ENCODE measurements at places on chromosomes 6 and 20.

DNA sequence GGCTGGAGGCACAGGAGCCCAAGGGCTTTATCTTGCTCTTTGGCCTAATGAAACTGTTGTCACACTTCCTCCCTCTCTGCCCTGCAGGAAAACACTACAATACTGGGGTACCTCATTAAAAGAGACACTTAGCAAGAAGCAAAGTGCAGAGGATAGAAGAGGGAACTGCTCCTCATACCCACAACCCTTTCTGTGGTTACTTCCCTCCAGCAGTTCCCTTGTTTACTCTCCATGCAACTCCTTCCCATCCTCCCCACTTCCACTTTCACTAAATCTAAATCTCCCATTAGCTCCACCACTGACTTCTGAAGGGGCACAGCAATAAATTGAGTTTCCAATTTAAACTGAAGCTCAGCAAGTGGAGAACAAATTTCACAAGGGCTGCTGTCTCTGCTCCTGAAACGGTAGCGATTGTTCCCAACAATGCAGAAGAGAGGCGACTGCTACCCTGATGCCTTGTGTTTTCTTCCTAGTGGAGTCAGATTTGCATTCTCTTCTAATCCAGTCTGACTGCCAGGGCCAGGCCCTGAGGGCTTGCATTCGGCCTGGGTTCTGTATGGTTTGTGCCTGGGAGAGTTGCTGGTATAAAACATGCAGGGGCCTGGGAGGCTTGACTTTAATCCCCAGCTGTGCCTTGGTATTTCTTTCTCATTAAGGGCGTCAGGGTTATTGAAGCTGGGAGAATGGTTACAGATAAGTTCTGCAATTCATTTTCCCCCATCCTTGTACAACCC, 454.7 kb downstream of the TFAP2B start:
- no peak for DNase-seq

DNA sequence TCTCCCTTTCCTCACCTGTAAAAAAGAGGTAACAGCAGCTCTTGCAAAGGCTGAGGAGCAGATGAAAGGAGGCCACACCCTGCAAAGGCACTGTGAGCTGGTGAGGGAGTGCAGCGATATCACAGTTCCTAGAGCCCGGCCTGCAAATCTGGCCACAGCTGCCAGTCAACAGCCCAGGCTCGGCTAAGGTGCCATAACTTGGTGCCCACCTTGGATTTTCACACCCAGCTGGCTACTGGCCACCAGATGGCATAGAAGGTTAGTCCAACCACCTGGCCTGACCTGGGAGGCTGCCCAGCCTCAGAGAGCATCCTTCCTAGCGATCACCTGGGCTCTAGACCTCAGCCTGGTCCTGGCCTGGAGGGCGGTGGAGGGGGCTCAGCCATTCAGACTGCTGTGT, 46.8 kb downstream of the KCNB1 start:
- no peak for DNase-seq

- no peak for DNase-seq
Measured at GRCh38 chr20:64063389-64064144, 569 bp downstream of the TCEA2 start.

DNA sequence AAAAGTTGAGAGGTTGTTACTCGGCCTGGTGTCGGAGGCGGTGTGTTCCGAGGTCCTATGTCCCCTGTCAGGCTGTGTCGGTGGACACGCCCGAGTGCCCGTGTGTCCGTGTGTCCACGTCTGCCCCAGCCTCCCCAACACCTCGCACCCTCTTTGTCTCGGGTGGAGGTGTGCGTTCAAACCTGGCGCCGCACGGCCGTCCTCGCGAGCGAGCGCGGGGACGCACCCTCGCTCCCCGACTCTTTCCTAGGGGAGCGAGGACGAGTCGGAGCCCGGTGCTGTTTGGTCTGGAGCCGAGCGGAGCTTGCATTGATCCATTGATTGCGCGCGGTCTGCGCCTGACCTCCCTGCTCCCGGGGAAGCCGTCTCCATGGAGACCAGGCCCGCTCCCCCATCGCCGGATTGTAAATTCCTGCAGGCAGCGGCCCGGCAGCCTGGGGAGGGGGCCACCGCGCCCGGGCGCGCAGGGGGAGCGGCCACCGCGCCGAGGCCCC, 411 bp upstream of the SCUBE3 start:
- no peak for DNase-seq

- DNase-seq: peak; percentile 75
Measured at GRCh38 chr6:42929821-42930360, 611 bp downstream of the CNPY3 start.

GRCh38 chr20:6686171-6686570, 81.3 kb upstream of the BMP2 start:
- DNase-seq: no peak

DNA sequence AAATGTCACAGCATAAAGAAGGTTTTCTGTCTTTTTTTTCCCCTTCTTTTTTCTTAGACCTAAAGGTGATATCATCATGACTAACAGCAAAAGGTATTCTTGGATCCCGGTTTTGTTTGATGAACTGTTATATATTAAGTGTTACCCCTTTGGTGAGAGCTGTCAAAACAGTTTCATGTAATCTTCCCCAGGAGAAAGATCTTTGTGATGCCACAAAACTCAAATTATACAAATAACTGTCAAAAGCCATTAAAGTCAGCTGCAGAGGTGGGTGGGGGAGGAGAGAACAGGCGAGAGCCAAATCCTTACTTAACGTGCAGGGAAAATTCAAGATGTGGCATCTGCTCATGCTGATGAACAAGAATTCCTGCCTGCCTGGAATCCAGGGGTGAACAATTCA, 258.2 kb downstream of the BMP7 start:
- DNase-seq: peak; percentile 62

DNA sequence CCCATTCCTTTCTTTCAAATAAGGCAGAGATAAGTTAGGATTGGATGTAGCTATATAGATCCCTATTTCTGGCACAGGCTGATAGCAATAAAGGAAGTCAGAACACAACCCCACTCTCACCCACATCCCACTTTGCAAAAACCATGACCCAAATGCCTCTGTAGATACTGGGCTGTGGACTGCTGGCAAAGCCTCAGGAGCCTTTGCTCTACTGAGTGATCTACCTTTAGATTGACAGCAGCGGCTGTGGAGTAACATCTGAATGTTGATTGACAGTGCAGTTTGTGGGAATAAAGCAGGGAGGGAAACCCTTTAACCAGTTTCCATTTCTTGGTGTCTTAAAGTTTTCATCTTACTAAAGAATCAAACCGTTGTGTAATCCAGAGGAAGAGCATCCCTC, 6.7 kb upstream of the TMEM30A start:
- no peak for DNase-seq

DNA sequence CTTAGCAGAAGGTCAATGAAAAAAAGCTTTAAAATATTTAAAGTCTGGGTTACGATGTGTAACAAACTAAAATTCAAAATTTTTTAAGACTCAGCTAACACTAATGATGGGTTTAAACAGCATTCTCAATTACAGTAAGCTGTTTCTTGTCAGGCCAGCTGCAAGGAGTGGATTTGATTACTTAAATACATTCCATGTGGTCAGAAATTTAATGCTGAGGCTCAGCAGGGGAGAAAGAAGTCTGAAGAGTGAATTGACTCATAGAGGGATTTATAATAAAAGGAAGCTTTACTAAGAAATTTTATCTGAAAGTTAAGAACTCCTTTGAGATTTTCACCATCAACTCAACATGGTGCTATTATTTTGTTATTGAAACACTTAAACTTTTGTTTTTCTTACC, 398.6 kb downstream of the KHDRBS2 start:
- peak; percentile 0 for DNase-seq

DNA sequence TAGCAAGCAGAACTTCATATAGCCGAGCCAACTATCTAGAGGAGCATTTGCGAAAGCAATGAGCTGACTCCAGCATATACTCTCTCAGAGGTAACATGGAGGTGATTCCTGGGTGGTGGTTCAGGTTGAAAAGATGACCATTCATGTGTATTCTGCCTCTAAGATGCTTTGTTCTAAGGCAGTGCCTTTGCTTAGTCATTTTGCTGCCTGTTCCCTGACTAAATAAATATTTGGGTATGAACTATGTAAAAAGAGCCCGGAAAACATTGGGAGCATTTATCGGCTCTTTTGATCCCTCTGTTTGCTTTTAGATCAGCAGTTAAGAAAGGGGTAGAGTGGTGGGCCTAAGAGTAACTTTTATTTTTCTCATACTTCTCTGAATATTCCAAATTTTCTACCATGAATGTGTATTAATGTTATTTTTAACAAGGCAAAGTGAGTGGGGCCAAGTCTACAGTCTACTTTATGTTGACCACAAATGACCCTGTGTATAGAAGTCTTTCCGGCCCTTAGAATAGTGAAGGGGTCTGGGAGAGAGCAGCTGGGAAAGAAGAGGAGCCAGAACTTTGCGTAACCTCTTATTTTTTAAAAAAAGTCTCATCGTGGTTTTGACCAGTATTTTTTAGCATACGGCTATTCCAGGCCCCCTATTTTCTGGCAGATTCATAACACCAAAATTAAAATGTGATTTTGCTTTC, 206.5 kb upstream of the EYA4 start:
- no peak for DNase-seq

DNA sequence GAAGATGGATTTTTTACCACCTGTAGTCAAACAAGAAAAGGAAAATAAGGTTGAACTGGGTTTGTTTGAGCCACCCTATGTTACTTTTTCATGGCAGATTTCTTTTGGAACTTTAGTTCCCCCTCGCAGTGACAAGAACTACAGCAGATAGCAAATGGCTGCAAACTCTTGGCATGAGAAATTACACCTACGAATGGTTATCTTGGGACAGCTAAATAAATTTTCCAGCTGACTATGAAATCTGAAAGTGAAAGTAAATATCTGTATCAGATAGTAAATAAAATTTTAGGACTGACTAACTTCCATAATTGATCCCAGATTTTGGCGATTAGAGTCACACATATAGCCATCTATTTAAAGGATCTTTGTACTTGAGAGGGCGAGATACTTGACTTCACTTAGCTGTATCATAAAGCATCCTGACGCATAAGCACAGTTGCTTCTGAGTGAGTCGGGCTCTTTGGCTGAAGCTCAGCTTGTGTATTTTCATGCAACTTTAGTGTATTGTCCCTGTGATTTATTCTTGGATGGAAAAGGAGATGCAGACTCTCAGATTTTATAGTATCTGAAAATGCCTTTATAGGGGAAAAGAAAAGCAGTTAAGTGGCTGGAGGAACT, 125.3 kb upstream of the B3GAT2 start:
- DNase-seq: peak; percentile 35

DNA sequence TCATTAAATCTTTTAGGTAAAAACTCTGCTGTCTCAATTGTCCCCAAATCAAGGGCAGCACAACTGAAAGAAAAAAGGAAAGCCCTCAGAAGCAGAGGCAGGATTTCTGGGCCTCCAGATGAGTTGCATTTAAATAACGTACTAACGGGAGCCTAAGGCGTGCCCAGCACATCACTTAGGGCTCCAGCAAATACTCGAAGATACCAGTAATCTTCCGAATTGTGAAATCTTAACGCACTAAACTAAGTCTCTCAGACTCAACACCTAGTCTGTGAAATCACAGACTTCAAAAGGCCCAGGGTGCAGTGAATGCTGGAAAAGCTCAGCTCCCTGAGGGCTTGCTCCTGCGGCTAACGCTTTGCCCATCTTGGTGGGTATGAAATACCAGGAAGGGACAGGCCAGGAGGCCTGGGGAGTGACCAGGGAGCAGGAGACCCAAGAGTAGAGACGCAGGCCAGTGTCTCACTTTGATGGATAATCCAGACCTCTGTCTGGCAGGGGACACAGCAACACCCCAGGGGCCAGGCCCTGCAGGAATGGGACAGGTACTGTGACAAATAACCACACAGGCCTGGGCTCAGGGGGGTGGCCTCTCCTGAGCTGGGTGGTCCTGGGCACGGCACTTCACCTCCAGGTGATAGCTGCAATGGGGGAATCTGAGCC, 36.4 kb downstream of the RRBP1 start:
- no peak for DNase-seq

DNA sequence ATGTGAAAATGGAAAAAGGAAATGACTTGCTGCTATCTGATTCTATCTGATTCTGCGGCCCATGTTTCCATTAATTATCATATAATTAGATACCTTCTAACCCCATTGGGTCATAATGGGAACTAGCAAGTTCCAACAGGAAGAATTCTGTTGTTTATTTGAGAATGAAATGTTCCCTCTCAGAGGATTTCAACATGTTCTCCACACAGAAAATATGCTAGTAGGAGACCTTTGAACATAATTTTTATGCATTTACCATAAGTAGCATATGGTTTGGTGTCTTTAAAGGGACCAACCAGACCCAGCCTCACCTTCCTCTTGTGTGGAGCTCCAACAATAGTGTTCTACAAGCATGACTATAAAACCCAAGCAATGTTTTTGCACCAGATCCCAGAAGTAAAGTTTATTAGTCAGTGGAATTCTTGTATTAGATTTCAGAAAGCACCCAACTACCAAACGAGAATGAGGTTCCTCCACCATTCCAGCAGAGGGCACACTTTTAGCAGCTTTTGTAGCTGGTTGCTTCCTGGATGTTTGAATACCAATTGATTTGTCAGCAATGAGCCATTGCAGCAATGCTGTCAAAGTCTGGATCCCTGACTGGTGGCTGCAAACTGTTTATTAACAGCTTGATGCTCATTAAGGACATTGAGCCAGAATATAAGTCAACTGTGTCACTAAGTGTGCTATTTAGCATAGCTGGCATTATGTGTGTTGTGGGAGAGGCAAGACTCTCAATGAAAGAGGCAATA, 143.6 kb upstream of the GJE1 start:
- DNase-seq: peak; percentile 82

DNA sequence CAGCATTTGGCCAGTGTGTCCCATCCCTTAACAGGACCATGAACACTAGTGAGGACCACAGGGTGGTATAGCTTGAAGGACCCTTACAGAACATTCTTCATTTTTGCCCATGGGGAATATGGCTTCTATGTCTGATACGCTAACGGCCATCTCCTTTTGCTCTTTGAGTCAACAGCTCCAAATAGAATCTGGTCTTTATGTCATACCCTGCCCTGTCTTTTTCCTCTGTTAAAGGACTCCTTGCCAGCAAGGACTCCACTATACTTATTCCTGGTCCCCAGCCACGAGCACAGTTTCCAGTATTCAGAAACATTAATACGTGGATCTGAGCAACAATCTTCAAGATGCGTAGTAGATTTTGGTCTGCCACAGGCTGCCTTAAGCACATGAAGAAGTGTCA, 22.5 kb downstream of the SERPINB1 start:
- no peak for DNase-seq

GRCh38 chr6:1542335-1542734, 67.4 kb upstream of the FOXC1 start:
- DNase-seq: no peak

DNA sequence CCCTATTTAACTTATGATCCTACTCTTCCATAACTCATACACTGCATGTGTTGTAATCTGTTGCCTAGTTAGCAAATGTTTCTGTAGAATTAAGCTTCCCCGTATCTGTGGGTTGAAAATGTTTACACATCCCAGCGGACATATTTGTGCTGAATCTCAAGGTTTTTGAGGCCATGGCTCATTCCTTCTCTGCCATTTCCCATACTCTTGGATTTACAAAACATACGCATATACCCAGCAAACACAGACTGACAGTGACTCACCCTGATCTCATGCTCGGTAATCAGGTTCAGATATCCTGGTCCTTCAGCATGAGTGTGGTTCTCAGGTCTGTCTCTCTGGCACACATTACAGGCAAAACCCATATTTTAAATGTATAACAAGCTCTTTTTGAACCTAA, 58.7 kb downstream of the AGPAT4 start:
- peak; percentile 98 for DNase-seq
